DMS79 (cell line): ENCODE measurements at places on chromosomes 4 and X.

DNA sequence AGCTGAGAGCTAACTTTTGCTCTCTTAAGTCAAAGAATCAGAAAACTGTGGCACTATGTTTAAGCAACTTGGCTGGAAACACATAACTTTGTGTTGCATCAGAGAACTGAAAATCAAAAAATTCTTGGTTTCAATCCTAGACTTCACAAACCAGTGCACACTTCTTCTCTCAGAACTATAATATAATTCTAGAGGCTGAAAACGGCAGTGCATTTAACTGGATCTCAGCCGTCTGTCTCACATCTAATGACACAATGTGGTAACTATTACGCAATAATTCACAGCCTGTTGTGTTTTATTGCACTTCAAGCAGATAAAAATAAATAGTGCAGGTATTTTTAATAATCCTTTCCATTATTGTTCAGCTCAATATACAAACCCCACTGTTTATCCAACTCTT is 260.6 kb upstream of the DIAPH2 start:
- DNase-seq: no peak

DNA sequence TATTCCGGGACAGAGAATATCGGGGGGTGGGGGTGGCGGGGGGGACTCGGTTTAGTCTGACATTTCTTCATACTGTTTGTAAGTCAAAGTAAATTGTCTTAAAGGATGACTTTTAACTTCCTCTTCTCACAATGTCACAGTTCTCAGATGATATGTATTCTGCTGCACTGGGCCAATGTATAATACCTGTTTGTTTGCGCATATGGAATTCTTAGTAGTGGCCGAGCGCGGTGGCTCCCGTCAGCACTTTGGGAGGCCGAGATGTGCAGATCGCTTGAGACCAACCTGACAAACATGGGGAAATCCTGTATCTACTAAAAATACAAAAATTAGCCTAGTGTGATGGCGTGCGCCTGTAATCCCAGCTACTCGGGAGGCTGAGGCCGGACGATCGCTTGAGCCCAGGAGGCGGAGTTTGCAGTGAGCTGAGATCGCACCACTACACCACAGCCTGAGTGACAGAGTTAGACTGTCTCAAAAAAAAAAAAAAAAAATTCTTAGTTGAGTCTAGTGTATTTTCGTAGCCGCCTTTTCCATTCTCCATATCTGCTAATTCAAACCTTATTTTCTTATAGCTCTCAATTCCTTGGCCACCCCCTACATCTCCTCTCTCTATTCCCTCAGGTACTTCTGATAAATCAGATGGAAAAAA is 851 bp downstream of the POLR2B start:
- no peak for DNase-seq

- DNase-seq: no peak
Observed at GRCh38 chr4:149370785-149371420, 444.7 kb downstream of the IQCM start.

GRCh38 chr4:111596491-111596890 is 548.8 kb upstream of the FAM241A start:
- no peak for DNase-seq

GRCh38 chrX:112011376-112011775 is 71.2 kb downstream of the TRPC5 start:
- no peak for DNase-seq

- no peak for DNase-seq
Observed at GRCh38 chr4:10962246-10962645, 277.7 kb upstream of the CLNK start.

DNA sequence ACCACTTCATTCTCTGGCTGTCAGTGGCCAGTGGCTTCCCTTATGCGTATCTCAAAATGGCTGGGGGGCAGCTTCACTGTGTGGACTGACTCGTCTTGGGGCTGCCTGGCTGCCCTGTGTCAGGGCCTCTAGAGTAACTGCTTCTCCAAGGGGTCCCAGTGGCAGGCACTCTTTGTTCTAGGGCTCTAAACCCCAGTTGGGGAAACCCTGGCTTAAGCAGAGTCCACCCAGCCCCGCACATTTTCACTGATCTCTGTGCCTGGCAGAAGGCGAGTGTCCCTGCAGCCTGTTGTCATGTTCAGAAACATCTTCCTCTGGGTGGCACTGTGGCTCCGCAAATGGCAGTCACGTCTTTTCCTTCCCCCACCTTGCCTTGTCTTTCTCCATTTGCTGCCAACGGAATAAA is 59.7 kb downstream of the NBDY start:
- DNase-seq: no peak
